ENCODE measurements at places on chromosomes 3 and 15.

- no peak for DNase-seq
Observed at GRCh38 chr15:47670365-47670764, 46.9 kb upstream of the SEMA6D start.

DNA sequence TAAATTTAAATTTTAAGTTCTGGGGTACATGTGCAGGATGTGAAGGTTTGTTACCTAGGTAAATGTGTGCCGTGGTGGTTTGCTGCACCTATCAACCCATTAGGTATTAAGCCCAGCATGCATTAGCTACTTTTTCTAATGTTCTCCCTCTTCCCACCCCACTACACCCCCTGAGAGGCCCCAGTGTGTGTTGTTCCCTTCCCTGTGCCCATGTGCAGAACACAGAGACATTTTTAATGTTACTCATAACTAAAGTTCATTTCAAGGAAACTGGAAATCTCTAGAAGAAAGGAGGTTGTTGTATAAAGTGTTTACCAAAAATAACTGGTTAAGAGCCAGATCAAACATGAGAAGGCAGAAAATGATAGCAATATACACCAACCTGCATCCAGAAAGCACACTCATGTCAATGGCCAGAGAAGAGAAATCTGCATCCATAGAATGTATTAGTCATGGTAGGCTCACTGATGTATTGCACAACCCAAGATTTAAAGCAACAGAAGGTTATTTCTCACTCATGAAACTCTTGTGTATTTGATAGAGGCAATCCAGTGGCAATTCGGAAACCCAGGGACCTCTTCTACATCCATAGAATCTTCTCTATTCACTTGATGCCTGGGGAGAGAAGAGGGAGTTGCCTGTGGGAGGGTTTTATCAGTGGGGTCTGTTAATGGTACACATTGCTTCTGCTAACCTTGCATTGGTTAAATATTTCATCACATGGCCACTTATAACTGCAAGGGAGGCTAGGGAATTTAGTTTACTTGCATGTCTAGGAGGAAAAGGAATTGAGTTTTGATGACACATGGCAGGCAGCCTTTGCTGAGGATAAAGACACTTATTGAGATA lies 321.9 kb upstream of the RASGRP1 start:
- DNase-seq: no peak

DNA sequence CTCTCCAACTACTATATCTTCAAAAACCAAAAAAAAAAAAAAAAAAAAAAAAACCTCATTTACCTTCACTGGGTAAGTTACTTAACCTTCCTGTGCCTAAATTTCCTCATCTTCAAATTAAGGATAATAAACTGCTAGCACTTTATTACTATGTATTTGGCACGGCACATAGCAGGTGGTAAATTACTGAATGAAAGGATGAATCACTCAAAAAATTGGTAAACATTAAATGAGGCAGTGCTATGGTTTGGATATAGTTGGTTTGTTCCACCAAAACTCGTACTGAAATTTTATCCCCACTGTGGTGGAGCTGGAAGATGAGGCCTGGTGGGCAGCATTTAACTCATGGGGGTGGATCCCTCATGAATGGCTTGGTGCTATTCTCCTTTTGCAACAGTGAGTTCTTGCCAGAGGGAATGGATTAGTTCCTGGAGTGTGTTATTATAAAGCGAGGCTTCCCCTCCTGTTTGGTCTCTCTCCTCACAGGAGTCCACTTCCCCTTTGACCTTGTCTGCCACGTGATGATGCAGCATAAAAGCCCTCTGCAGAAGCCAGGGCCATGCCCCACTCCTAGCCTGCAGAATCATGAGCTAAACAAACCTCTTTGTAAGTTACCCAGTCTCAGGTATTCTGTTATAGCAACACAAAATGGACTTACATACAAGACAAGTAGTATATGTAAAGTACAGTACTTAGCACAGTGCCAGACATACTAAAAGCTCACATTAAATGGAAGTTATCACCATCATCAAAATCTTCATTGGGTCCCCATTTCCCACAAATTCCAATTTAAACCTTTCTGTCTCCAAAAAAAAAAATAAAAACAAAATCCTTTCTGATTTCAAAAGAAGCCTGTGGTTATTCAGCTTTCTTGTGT lies 20.6 kb downstream of the DCUN1D1 start:
- DNase-seq: no peak

DNA sequence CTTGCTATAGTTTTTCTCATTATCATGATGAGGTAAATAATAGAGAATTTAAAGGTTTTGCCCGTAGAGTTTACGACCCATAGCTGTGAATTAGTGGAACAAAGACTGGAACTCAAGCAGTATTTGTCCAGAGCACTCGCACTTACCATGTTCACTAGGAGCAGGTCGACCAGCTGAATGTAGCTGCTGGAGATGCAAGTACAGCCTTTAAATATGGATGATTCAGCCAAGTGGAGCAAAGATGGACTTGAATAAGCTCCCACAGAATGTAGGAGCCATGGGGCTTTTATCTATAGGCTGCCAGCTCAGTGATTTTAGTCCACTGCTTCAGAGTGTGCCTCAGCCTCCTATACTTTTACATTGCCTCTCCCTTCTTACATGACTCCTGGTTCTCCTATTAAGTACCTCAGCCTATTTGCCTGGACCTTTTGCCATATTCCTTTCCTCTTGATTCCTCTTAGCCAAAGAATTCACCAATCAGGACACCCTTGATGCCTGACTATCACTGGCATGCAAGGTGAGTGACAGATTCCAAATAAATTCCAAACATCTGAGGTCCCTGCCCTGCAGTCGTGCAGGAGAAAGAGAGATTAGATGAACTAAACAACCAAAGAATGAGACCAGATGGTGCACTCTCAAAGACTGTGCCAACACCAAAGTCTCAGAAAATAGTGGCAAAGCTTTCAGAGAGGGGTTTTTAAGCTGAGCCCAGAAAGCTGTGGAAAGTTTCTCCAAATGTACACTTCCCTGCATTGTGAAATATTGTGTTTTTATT lies 3.9 kb downstream of the MKRN3 start:
- peak; percentile 12 for DNase-seq

DNA sequence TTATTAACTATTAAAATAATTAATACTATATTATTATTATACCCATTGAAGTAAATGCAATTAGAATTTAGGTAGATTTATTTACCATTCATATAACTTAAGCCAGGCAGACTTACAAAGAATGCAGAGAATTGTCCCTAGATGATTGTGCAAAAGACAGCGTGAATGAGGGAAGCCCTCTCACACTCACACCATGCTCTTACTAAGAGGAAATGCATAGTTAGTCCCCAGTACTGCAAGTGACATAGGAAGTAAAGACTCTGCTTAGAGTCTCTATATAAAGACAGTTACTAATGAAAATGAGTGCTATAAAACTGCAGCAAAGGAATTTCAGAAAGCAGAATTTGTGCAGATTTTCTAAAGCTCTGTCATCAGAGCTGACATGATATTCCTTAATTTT lies 270.4 kb downstream of the ZBBX start:
- no peak for DNase-seq

- peak; percentile 23 for DNase-seq
Observed at GRCh38 chr3:135503760-135504686, 461.5 kb upstream of the PPP2R3A start.

DNA sequence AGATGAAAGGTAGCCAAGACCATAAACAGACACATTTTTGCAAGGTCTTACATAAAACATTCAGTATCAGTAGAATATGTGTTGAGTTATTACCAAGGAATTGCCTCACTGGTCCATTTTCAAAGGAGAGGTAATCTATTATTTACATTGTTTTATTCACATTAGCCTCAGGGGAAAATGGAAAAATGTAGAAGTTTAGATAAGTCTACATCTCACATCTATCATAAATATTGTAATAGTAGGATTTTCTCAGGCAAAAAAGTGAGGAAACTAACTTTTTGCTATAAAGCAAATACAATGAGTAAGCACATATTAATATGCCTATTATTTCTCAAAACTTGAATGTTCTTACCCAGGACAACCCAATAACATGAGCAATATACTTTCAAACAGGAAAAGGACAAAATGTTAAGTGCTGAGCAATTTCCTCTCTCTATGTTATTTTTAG lies 184.6 kb upstream of the AGTR1 start:
- DNase-seq: no peak

GRCh38 chr3:194042927-194043326 lies 93.0 kb upstream of the HES1 start:
- DNase-seq: no peak

- DNase-seq: no peak
Observed at GRCh38 chr15:98003518-98003917, 43.0 kb downstream of the ARRDC4 start.

GRCh38 chr3:166522017-166522416 lies 684.8 kb upstream of the BCHE start:
- no peak for DNase-seq

DNA sequence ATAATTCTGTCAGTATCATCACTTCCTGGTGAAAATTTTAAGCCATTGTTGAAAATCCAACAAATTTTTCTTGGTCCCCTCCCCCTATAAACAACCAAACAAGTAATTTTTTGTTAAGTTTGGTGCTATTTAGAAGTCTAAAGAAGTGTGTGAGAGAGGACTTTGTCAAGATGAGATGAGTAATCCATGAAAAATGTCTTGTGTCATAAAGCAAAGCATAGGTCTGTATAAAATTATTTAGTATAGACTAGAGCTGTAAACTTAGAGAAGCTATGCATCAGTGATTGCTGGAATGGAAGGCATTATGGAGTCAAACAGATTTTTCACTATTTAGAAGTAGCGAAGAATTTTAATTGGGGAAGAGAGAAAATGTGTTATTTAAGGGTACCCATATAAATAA lies 31.4 kb downstream of the MAPK6 start:
- DNase-seq: no peak

- DNase-seq: no peak
Observed at GRCh38 chr3:193734737-193735366, 141.8 kb downstream of the OPA1 start.

DNA sequence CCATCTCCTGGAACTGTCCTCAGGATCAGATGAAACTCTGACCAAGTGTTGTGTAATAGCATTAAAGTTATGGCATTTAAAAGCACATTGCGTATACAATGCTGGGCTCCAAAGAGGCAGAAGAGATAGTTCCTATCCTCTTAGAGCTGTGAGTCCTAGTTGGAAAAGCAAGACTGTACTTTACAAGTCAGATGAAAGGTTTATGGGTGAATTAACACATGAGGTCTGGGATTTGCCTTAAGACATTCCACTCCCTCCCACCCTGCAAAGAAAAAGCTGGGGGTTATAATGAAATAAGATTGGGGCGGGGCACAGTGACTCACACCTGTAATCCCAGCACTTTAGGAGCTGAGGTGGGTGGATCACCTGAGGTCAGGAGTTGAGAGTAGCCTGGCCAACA lies 35.6 kb downstream of the SNAPC5 start:
- DNase-seq: no peak

DNA sequence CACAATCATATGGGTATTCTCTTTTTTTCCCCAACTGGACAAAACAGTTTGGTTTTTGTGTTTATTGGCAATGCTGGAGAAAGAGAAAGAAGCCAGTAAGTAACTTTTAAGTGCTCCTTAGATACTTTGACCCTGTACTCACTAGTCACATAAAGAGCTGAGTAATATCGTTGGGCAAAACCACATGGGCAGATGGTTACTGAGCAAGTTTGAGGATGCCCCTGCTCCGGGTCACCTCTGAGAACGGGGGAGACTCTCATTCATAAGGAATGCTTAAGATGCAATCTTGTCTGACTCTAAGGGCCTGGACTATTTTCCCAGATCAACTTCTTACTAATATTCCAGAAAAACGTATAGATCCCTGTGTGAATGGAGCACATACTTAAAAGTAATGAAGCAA lies 106.4 kb upstream of the SLC2A2 start:
- no peak for DNase-seq

DNA sequence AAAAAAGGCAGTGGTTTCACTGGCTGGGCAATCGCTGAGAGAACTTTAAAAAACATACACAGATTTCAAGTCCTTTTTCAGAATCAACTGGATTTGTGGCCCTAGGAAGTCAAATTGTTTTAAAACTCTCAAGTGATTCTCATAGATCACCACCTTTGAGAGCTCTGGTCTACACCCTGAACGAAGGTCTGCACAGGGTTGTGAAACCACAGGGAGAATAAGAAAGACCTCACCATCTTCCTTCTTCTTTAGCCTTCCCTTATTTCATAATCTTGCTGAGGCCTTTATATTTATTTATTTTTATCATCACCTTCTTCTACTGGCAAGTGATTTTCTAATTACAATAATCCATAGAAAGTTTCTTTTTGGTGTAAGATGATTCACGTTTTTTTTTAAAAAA lies 58.1 kb downstream of the FOXP1 start:
- DNase-seq: no peak

GRCh38 chr3:137764563-137765309 lies 621 bp downstream of the SOX14 start:
- DNase-seq: no peak

DNA sequence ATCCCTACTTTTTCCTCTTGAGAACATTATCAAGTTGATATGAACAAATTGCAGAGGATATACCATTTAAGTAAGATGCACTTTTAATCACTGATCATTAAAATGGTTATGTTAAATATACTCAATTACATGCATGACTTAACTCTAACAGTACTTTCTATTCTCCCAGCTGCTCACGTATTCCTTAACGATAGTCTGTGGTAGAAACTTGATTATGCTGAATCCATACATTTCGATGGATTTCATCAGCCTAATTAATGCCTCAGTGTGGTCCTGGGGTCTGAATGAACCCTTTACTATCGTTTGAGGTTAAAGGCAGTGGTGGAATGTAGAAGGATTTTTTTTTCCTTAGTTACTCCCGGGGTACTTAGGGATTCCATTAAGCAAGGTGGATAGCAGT lies 18.6 kb downstream of the SOX2 start:
- DNase-seq: no peak

DNA sequence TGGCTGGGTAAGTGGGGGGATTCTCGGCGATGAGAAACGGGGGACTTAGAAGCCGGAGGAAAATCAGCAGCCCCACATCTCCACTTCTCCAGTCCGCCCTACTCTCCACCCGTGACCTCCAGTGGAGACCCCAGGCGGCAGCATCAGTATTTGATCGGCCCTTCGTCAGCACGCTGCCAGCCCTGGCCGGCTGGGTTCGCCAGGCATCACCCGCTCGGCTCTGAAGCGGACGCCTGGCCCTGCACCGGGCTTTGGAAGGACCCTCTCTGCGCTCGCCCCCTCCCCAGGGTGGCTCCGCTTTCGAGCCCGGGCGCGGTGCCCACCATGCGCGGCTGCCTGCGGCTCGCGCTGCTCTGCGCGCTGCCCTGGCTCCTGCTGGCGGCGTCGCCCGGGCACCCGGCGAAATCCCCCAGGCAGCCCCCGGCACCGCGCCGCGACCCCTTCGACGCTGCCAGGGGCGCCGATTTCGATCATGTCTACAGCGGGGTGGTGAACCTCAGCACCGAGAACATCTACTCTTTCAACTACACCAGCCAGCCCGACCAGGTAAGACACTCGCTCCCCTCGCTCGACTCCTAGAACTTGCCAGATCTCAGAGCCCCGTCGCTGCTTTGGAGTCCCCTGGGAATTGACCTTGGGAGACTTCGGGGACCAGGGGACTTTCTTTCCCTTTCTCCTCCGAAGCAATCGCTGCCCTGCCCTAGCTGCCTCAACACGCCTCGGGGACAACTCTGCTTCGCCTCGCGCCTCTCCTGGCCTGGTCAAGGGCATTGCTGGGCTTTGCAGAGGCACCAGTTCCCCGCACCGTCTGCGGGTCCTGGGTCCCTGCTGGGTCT lies 561 bp downstream of the SIDT1 start:
- DNase-seq: no peak
